ENCODE measurements at places on chromosomes 3 and 15.

DNA sequence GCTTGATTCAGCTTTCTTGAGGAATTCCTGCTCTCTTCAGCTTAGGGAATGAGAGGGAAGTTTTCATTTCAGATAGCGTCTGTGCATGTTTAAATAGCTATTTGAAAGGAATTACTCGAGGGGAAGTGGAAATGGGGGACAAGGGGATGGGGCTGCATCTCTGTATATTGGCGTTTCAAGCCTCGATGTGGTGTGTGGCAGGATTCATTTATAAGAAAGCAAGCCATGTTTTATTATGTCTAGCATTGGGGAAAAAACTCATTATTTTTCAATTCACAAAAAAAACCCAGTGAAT lies 1.0 kb downstream of the ATP2C1 start:
- DNase-seq, result no peak

DNA sequence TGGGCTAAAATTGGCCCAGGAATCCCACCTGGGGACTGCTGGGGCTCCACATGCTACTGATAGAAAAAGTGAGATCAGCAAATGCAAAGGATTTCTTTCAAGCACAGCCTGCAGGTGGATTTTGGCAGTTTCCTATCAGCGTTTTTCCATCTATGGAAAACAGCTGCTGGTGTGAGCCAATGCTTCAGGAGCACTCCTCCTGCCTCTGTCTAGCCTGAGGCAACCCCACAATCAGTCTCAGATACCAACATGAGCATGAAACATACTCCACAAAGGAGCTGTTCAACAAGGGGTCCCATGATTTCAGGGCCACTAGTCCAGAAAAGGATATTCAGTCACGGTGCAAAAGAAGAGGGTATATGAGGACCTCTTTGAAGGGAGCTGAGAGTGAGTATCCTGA lies 311.5 kb upstream of the THBS1 start:
- DNase-seq, result no peak

- no peak for DNase-seq
These were observed 308.5 kb downstream of the ROBO2 start for GRCh38 chr3:77348244-77348855.

DNA sequence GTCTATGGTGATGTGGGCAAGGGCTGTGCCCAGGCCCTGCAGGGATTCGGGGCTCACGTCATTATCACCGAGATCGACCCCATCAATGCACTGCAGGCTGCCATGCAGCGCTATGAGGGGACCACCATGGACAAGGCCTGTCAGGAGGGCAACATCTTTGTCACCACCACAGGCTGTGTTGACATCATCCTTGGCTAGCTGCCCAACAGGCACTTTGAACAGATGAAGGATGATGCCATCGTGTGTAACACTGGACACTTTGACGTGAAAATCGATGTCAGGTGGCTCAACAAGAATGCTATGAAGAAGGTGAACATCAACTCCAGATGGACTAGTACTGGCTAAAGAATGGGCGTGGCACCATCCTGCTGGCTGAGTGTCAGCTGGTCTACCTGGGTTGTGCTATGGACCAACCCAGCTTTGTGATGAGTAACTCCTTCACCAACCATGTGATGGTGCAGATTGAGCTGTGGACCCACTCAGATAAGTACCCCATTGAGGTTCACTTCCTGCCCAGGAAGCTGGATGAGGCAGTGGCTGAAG lies 6.1 kb upstream of the USP8 start:
- DNase-seq, result no peak

DNA sequence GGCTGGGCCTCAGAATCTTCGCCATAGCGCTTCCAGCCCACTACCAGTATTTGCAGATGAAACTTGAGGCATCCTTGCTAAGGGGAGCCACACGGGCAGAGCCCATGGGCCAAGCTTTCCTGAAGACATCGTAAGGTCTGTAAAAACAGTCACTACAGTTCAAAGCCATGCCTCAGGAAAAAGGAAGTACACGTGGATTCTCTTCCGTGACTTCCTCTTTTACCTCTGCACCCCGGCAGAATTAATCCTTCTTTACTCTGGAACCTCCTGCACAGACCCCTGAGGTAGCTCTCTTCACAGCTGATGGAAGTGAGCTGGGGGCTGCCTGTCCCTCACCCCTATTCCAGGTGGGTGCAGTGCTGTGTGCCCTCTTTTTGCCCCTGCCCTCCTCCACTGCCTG lies 129.2 kb downstream of the CHDH start:
- no peak for DNase-seq

Data from C1 segment of cervical spinal cord (tissue), 14 donors.